ENCODE measurements at places on chromosomes 7 and 10. TPM values are rescaled to one million over a fixed set of nuclear protein-coding genes. Genes with fewer than 3 reads are reported as not detected.

DNA sequence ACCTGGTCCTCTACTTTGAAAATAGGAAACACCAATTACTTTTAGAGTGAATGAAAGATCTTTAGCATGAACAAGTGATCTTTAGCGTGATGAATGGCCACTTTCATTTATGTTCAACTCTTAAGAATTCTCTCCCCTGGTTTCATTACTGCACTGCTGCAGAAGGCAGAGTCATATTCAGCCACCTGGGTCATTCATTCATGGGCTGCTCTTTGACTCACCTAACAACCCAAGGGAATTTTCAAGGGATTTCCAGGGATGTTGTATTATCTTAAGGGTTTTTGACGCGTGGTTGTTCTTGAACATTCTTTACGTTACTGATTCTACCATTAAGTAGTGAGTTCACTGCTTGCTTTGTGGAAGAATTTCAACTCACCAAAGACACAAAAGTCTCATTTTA lies 87.3 kb upstream of the STK17A start:
- no peak for DNase-seq
- no peak overlapping the region for H3K4me3 ChIP-seq
- H3K27me3 ChIP-seq, result peaks cover 7% of the 10 kb centered on the region
- H3K4me1 ChIP-seq, result no peaks in the 10 kb centered on the region

GRCh38 chr7:72187179-72187578 lies 225.0 kb downstream of the CALN1 start:
- H3K27me3 ChIP-seq, result no peaks in the 10 kb centered on the region
- no peaks in the 10 kb centered on the region for H3K4me1 ChIP-seq
- H3K36me3 ChIP-seq, result no peaks in the 10 kb centered on the region
- no peak overlapping the region for H3K4me3 ChIP-seq
- no peak for DNase-seq
- H3K27ac ChIP-seq, result no peak overlapping the region

- no peaks in the 10 kb centered on the region for H3K27me3 ChIP-seq
- H3K27ac ChIP-seq, result no peak overlapping the region
- H3K4me3 ChIP-seq, result no peak overlapping the region
- no peak for DNase-seq
Observed at GRCh38 chr10:37992083-37992482, 15.6 kb upstream of the ZNF25 start.

DNA sequence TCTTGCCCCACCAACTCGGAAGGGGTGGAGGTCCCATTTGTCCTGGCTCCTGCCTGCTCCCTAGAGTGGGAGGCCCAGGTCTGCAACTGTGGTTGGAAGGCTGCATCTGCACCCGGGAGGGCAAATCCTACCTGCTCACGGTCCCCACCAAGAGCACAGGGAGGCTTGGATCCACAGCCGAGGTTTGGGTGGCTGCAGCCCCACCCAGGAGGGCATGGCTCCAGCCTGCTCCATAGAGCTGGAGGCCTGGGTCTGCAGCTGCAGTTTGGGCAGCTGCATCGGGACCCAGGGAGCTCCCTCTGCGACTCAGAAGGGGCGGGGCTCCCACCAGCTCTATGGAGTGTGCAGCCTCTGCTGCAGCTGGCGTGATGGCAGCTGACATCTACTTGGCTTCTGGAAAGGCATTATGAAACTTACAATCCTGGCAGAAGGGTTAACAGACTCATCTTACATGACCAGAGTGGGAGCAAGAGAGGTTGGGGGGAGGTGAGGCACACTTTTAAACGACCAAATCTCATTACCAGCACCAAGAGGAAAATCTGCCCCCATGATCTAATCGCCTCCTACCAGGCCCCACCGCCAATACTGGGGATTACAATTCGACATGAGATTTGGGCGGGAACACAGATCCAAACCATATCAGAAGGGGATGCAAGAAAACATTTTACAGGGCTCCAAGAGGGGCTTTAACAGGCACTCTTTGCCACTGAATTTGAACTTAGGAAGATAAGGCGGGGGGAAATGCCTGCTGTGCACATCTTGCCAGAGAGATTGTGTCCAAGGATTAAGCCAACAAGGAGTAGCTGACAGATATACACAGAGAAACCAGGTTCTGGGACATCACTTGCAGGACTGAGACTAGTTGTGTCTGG lies 8.2 kb upstream of the BLVRA start:
- peaks cover 6% of the 10 kb centered on the region for H3K4me1 ChIP-seq
- peak; percentile 94 for DNase-seq
- H3K36me3 ChIP-seq, result no peaks in the 10 kb centered on the region
- H3K4me3 ChIP-seq, result peak overlapping the region; percentile 33
- no peaks in the 10 kb centered on the region for H3K27me3 ChIP-seq

DNA sequence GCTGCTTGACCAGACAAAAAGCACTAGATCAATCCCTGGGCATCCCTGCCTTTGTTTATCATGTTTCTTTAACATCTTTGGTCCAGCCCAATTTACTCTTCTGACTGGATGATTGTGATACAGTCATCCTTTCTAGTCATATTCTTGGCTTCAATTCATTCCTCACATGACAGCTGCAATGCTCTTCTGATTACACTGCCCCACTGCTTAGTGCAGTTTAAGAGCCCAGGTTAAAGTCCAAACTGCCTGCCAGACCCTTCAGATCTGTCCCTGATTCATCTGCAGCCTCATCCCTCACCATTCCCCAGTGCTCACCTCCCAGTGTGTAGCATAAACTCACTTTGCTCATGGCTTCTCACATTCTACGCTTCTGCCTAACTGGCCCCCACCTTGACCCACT lies 383.8 kb downstream of the TNS3 start:
- no peak overlapping the region for H3K4me3 ChIP-seq
- no peaks in the 10 kb centered on the region for H3K27me3 ChIP-seq
- no peak overlapping the region for H3K27ac ChIP-seq
- no peaks in the 10 kb centered on the region for H3K4me1 ChIP-seq

- H3K4me1 ChIP-seq, result no peaks in the 10 kb centered on the region
- no peaks in the 10 kb centered on the region for H3K36me3 ChIP-seq
- no peak for DNase-seq
- H3K27me3 ChIP-seq, result no peaks in the 10 kb centered on the region
Observed at GRCh38 chr7:4167385-4167910, 514.6 kb upstream of the FOXK1 start.

GRCh38 chr10:125160856-125161706 lies 718 bp upstream of the CTBP2 start:
- peak; percentile 94 for DNase-seq
- peak overlapping the region; percentile 82 for H3K4me3 ChIP-seq
- H3K27me3 ChIP-seq, result no peaks in the 10 kb centered on the region
- peaks cover 16% of the 10 kb centered on the region for H3K4me1 ChIP-seq
- H3K27ac ChIP-seq, result peak overlapping the region; percentile 65

STOX1 gene
- 0.30 TPM for total RNA-seq

OR2A42 gene
- not detected for total RNA-seq

USP54 gene
- 29.9 TPM for total RNA-seq

SHLD2 gene
- 39.2 TPM for total RNA-seq

Data from SJCRH30 (cell line).